Stimulated activated CD4-positive, alpha-beta T cell treated with anti-CD3 and anti-CD28 coated beads, TNF-alpha, amount 100 ng/mL, for 24 hours (primary cell): ENCODE measurements at places on chromosomes 16 and 17.

GRCh38 chr17:33266116-33266515 lies 27.0 kb downstream of the ASIC2 start:
- no peak for DNase-seq

- no peak for DNase-seq
Measured at GRCh38 chr16:81537721-81538561, 93.3 kb downstream of the CMIP start.

DNA sequence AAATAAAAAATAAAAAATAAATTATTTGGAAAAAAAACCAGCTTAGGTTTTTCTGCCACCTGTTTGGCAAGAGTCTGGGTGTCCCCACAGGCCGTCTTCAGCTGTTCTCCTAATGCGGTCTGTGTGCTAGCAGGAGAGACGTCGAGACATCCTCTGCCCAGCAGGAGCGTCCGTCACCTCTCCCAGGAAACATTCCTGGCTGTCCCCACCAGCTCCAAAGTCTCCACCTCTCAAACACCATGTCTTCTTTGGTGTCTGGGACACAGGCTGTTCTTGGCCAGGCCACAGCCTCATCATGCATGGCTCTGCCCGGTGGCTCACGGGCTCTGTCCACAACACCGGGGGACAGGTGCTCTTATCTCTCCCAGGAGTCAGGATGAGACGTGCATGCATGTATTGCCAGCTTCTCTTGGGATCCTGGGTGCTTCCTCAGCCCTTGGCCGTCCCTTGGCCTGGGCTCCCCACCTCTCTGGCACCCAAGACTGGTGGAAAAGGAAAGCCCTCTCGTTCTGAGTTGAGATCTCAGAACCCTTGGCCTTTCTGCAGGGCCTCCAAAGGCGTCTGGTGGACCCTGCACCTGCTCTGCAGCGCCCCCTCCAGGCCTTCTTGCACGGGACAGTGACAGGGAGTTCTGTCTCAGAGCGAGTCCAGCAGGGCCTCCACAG lies 84.9 kb upstream of the CBX4 start:
- DNase-seq: peak; percentile 51

- DNase-seq: peak; percentile 53
Measured at GRCh38 chr17:29622337-29623282, at the start of gene CORO6. TSS of gene CORO6 (minus strand) at chr17:29622912. CDS start at chr17:29621421, 1,491 bp downstream.

DNA sequence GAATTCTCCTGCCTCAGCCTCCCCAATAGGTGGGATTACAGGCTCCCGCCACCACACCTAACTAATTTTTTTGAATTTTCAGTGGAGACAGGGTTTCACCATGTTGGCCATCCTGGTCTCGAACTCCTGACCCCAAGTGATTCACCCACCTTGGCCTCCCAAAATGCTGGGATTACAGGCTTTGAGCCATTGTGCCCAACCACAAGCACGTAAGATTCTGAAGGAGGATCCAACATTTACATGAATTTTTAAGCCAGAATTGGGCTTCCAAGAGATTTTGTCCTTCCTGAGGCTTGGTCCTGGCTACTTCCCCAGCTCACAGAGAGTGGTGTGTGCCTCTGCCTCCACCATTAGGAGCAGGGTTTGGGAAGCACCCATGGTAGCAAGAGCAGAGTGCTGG lies 11.1 kb downstream of the G6PC3 start:
- no peak for DNase-seq

DNA sequence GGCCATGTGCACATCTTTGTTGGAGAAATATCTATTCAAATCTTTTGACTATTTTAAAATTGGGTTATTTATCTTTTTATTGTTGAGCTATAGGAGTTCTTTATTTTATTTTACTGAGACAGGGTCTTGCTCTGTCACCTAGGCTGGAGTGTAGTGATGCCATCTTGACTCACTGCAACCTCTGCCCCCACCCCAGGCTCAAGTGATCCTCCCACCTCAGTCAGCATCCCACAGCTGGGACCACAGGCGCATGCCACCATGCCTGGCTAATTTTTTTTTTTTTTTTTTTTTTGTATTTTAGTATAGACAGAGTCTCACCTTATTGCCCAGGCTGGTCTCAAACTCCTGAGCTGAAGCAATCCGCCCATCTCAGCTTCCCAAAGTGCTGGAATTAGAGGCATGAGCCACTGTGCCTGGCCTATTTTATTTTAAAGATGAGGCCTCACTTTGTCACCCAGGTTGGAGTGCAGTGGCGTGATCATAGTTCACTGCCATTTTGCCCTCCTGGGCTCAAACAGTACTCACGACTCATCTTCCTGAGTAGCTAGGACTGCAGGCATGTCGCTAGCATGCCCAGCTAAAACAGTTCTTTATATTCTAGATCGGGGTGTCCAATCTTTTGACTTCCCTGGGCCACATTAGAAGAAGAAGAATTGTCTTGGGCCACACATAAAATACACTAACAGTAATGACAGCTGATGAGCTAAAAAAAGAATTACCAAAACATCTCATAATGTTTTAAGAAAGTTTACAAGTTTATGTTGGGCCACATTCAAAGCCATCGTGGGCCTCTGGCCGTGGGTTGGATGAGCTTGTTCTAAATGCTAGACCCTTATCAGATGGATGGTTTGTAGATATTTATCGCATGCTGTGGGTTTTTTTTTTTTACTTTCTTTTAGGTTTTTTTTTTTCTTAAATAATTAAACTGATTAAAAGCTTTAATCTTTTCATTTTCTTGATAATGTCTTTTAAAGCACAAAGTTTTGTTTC lies 13.7 kb downstream of the TENT4B start:
- DNase-seq: no peak

- no peak for DNase-seq
Measured at GRCh38 chr17:3602499-3602898, 6.7 kb downstream of the TRPV1 start.

DNA sequence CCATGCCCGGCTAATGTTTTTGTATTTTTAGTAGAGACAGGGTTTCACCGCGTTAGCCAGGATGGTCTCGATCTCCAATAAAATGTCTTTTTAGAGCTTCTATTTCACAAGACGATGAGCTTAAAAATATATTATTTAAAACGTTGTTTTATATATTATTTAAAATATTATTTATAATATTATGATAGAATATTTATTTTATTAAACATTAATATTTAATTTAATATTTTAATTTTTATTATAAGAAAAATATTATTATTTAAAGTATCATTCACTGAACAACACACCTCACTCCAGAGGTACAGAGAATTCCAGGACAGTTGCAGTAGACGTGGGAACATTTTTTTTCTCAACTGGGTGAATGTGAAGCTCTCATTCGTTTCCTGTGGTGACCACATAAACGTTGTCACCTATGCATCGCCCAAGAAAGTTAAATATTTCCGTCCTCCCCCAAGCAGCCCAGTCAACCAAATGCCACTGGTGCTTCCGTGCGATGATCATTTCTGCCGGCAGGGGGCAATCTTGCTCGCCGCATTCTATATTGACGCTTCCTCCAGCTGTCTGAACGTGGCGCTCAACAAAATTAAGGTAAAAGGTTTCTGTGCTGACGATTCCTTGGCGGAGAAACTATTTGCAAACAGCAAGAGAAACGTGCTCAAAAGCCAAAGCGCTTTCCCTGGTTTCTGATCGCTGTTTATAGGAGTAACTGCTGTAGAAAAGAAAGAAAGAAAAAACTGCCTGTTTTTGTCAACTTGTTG lies 41.7 kb upstream of the PRSS54 start:
- DNase-seq: peak; percentile 77

- DNase-seq: no peak
Measured at GRCh38 chr16:63447121-63447520, 1410.9 kb upstream of the CDH8 start.

- DNase-seq: no peak
Measured at GRCh38 chr17:66272811-66273585, 29.4 kb upstream of the PRKCA start.

GRCh38 chr16:88128556-88128955 lies 177.3 kb downstream of the BANP start:
- DNase-seq: no peak

DNA sequence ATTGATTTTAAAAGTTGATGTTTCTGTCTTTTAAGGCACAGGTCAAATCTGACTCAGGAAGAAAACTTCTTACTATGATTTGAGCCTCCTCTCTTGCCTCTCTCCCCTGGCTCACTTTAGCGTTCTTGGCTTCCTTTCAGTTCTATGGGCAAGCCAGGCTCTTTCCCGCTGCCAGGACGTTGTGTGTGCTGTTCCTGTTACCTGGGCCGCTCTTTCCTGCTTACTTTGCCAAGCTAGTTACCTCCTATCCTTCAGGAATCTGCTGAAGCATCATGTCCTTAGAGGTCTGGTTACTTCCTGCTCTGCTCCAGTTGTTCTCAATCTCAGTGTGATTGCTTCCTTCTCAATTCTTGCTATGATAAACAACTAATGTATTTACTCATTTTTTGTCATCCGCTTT lies 1108.5 kb upstream of the EEF2KMT start:
- no peak for DNase-seq

GRCh38 chr17:72501404-72502370 lies 380.9 kb downstream of the SOX9 start:
- DNase-seq: no peak

GRCh38 chr17:44280392-44280937 lies 12.5 kb upstream of the SLC4A1 start:
- DNase-seq: no peak

- DNase-seq: no peak
Measured at GRCh38 chr16:25855063-25855462, 163.3 kb downstream of the HS3ST4 start.

- no peak for DNase-seq
Measured at GRCh38 chr17:72795941-72796340, 296.5 kb downstream of the SLC39A11 start.

DNA sequence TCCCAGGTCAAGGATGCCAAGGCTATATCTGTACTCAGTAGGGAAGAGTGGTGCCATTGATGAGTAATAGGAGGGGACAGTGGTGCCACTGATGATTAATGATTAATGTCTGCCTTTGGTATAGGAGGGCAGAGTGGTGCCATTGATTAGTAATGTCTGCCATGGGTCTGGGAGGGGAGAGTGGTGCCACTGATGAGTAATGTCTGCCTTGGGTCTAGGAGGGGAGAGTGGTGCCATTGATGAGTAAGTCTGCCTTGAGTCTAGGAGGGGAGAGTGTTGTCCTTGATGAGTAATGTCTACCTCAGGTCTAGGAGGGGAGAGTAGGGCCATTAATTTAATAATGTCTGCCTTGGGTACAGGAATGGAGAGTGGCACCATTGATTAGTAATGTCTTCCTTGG lies 507.8 kb upstream of the EEF2KMT start:
- DNase-seq: no peak

DNA sequence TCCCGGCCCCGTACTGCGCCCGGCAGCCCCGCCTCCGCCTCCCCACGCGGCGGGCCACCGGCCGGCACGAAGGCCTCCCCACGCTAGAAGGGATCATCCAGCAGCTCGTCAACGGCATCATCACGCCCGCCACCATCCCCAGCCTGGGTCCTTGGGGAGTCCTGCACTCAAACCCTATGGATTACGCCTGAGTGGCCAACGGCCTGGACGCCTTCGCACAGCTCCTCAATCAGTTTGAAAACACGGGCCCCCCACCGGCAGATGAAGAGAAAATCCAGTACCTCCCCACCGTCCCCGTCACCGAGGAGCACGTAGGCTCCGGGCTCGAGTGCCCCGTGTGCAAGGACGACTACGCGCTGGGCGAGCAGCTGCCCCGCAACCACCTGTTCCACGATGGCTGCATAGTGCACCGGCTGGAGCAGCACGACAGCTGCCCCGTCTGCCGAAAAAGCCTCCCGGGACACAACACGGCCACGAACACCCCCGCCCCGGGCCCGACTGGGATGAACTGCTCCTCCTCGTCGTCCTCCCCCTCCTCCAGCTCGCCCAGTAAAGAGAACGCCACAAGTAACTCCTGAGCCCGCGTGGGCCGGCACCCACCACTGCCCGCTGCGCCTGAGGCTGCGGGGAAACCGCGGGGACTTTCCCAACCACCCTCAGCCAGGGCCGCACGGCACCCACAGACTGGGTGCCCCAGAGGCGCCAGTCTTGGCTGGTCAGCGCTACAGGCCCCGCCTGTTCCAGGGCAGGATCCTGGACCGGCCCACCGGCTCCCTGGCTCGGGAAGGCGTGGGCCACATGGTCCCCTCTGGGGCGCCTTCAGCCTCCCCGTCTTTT lies 39.0 kb upstream of the AKAP1 start:
- peak; percentile 19 for DNase-seq

GRCh38 chr16:79902351-79902750 lies 301.8 kb upstream of the MAF start:
- no peak for DNase-seq

GRCh38 chr17:63474586-63475460 lies 2.0 kb upstream of the ACE start:
- no peak for DNase-seq

DNA sequence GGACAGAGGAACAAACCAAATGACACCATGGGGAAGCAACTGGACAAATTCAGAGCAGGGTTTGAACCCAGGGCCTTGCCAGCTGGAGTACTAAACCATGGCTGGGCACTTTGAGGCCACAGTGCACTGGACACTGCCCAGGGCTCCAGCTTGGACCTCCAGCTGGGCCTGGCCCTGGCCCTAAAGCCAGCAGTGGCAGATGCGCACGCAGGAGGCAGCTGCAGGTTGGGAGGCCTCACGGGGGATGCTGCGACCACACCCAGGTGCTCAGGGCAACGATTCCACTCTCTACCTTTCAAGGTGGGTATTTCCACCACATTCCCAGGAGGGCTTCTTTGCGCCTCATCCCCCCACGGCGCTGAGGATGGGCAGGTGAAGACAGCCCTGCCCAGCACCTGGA lies 28.9 kb downstream of the WNT3 start:
- DNase-seq: no peak

GRCh38 chr17:75412455-75413317 lies 7.2 kb upstream of the GRB2 start:
- peak; percentile 58 for DNase-seq

GRCh38 chr17:15448580-15448956 lies 18.9 kb downstream of the CDRT4 start:
- no peak for DNase-seq

DNA sequence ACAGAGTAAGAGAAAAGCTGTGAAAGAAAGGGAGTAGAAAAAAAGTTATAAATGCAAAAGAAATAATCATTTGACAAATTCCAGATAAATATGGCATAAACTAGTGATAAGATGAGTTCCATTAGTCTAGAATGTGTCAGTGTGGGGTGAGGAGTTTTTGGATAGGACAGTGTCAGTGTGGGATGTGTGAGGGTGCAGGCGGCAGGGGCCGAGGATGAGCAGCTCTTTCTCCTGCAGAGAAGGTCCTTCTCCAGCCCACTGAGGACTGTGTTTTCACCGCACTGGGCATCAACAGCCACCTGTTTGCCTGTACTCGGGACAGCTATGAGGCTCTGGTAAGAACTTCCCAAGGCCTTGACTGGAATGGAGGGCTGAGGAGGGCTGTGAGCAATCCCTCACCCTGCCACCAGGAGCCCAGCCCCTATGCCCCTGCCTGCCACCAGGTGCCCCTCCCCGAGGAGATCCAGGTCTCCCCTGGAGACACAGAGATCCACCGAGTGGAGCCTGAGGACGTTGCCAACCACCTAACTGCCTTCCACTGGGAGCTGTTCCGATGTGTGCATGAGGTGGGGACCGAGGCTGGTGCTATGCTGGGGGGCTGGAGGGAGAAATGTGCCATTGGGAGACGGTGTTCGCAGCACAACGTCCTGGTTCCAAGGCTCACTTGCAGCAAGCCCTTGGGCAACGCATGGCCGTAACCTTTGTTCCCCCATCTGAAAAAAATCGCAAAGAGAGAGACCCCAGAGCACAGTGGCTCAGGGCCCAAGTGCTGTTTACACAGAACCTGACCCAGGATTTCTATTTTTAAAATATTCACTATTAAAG lies 13.1 kb downstream of the RAPGEFL1 start:
- DNase-seq: peak; percentile 25
